A549 treated with Hydrocortisone at 1 μM for 4 hours (cell line): ENCODE measurements at places on chromosomes 4 and X. TPM values are rescaled to one million over a fixed set of nuclear protein-coding genes. Genes with fewer than 3 reads are reported as not detected.

The ARSJ gene
- 3.3 to 6.1 TPM (median 4.3 TPM) in 5 replicates for total RNA-seq

The H2BW2 gene
- not detected in 5 replicates for total RNA-seq

The KIF4A gene
- 25.7 to 31.0 TPM (median 26.9 TPM) in 5 replicates for total RNA-seq

The FGB gene
- total RNA-seq = 15.4 to 24.5 TPM (median 19.2 TPM) in 5 replicates

The IL1RAPL1 gene
- not detected in 5 replicates for total RNA-seq
